ENCODE measurements at places on chromosomes 16 and 17. TPM values are rescaled to one million over a fixed set of nuclear protein-coding genes. Genes with fewer than 3 reads are reported as not detected.
A peak's percentile ranks its signal among the peaks of the same experiment; 100 is the strongest.

The LLGL2 gene
- 44.1 TPM for total RNA-seq

The TAF1C gene
- total RNA-seq = 90.6 TPM

The KRTAP3-1 gene
- not detected for total RNA-seq

The FA2H gene
- total RNA-seq = 1.8 TPM

The GDPD3 gene
- total RNA-seq = 26.7 TPM

The CDRT15 gene
- not detected for total RNA-seq

The CDH8 gene
- total RNA-seq = not detected

The PITPNC1 gene
- total RNA-seq = 47.9 TPM

The OR1D2 gene
- total RNA-seq = not detected

The DNAAF8 gene
- total RNA-seq = not detected

DNA sequence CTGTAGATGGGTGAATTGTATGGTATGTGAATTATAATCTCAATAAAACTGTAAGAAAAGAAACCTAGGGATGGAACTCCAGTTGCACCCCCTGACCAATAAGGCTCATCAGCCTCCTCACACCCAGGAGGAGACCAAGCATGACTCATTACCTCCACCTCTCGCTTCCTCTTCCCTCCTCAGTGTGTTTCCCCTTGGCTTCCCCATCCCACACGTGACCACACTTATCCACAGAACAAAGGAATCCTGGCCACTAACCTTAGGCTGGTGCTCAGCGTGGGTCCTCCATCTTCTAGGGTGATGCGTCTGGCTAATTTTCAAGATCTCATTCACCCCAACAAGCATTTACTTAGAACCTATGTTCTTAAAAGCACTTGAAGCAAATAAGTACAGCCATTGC lies 36.2 kb upstream of the MAP3K14 start:
- DNase-seq = no peak

DNA sequence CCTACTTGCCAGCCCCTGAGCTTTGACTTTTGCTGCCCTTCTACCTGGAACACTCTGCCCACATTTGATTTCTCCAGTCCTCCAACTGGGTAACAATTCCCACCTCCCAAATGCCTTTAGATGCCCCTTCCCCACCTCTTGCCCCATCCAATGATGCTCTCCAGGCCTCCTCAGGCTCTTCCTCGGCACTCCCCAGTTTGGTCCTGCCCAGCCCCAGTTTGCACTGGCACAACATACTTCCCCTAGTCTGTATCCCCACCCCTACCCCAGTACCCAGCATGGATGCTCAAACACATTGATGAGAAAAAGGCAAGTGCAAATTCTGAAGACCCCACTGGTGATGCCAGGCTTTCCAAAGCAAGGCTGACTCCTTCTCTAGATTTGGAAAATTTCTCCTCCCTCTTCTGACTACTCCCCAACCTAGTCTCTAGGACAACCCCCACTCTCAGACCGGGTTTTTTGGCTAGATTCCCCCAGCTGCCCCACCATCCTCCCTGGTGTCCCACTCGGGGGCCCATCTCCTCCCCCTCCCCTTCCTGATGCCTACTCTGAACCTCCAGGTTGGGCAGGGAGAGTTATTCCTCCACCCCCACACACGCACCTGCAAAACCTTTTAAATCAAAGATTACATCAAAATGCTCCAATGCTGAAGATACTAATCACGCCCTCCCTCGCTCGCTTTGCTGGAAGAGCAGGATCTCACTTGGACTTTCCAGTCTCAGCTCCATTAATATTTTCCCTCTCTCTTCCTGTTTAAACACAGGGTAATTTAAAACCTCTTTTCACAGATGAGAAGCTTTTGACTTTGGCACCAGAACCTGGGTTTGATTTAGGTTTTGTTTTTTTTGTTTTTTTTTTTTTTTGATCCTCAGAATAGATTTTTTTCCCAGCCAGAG lies 94.9 kb downstream of the TMEM132E start:
- no peak for DNase-seq

DNA sequence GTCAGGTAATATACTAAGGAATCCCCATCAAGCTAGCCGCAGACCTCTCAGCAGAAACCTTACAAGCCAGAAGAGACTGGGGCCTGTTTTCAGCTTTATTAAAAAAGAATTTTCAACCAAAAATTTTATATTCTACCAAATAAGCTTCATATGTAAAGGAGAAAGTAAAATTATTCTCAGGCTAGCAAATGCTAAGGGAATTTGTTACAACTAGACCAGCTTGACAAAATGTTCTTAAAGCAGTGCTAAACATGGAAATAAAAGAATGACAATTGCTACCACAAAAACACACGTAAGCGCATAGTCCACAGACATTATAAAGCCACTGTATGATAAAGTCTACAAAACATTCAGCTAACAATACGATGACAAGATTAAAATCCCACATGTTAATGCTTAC lies 449.4 kb upstream of the MON1B start:
- DNase-seq = no peak

GRCh38 chr16:85582229-85582991 lies 30.7 kb upstream of the GSE1 start:
- no peak for DNase-seq

DNA sequence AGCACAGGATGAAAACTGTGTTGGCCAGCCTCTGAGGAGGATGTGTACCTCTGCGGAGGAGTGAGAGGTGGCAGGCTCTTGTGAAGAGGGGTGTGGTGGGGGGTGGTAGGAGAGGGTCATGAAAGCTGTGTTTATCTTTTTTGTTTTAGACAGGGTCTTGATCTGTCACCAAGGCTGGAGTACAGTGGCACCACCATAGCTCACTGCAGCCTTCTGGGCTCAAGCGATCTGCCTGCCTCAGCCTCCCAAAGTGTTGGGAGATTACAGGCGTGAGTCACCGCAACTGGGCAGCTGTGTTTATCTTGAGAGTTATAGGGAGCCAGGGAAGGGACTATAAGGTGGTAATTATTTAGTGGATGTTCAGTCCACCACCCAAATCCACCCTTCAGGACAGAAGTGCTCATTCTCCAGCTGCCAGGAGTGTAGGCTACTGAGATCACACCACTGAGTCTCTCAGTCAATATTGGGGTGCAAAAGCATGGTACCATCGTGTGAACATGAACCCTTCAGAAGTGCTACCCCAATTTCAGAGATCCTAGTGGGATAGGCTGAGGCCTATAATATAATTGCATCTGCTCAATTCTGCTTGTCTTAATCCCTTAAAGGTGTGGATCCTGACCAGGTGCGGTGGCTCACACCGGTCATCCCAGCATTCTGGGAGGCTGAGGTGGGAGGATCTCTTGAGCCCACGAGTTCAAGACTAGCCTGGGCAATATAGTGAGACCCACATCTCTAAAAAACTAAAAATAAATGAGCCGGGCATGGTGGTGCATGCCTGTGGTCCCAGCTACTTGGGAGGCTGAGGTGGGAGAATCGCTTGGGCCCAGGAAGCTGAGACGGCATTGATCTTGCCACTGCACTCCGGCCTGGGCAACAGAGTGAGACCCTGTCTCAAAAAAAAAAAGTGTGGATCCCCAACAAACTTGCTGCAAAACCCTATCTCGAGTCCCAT lies 788 bp upstream of the EXOC3L1 start:
- DNase-seq = no peak

GRCh38 chr17:81115749-81116464 lies 49.4 kb upstream of the PVALEF start:
- DNase-seq = no peak

DNA sequence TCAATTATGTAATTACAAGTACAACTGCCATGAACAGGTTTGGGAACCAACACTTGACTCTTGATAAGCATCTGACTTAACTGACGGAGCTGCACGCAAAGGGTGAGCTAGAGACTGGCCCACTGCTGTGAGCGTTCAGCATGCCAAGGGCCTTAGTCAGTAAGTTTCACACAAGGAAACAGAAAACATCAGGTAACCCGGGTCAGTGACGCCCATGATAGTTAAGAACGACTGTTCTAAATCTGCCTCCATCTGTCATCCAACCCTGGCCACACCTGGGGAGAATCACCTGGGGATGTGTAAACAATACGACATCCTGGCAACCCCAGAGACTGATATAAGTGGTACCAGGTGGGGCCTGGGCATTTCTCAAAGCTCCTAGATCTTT lies 12.3 kb downstream of the SMIM5 start:
- no peak for DNase-seq

- DNase-seq = no peak
Observed at GRCh38 chr16:8866118-8866883, 2.5 kb downstream of the CARHSP1 start.

DNA sequence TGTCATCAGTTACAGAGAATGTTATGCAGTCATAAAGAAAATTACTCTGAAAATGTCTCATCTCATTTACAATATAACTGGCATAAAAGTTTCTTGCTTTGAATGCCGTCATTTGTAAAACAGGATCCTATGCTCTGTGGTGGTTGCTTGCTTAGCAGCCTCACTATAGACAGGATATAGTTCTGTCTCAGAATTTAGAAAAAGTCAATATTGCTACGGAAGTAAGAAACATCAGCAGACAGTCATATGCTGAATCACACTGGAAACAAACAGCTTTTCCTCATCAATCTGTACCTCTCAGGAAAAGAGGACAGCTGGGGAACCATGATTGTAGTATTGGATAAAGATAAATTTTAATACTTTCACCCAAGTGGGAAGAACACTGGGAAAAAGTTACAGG lies 105.5 kb downstream of the MYO1D start:
- no peak for DNase-seq

- no peak for DNase-seq
Observed at GRCh38 chr17:64185101-64185500, 55.2 kb upstream of the ERN1 start.

GRCh38 chr16:23064639-23065038 lies 84.6 kb downstream of the USP31 start:
- DNase-seq = no peak

DNA sequence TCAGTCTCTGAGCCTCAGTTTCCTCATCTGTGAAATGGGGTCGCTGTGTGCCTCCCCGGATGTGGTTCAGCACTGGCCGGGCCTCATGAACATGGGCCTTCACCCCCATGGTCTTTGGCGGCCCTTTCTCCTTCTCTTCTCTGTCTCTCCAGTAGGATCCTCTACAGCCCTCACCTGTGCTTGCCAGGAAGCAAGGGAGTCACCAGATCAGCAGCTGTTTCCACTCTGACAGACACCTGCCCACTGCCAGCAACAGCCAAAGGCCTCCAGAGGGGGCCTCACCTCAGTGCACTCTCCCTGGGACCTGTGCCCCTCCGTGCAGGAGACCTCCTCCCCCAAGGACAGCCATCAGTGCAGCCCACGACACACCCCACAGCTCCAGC lies 89.4 kb downstream of the C16orf78 start:
- peak; percentile 6 for DNase-seq

- DNase-seq = no peak
Observed at GRCh38 chr17:67376415-67376736, 705 bp upstream of the PITPNC1 start.

DNA sequence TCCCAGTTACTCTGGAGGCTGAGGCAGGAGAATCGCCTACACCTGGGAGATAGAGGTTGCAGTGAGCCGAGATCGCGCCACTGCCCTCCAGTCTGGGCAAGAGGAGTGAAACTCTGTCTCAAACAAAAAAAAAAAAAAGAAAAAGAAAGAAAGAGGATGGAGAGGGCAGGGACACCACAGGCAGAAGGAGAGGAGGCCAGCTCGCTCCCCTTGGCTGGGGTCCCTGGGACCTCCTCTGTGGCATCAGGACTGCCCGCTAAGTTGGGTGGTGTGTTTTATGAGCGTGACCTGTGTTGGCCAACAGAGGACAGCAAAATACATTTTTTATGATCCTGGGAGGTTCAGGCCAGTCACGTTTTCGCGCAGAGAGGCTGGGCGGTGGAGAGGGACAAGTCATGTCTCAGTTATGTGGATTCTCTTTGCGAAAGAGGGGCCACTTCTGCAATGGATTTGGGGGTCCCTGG lies 229.6 kb downstream of the MRTFB start:
- peak; percentile 30 for DNase-seq

DNA sequence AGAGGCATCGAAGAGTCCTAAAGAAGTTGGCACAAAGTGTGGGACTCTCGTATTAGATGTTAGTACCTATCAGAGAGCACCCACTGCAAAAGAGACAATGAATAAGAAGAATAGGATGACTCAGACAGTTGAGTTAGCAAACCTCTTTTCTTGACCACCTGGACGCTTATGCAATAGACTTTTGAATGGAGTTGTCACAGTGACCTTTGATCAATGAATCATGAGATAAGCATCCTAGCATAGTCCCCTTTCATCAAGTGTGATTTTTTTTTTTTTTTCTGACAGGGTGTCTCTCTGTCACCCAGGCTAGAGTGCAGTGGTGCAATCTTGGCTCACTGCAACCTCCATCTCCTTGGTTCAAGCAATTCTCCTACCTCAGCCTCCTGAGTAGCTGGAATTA lies 1417.9 kb upstream of the GOT2 start:
- no peak for DNase-seq

- DNase-seq = no peak
Observed at GRCh38 chr16:75288181-75288580, 36.8 kb upstream of the BCAR1 start.

DNA sequence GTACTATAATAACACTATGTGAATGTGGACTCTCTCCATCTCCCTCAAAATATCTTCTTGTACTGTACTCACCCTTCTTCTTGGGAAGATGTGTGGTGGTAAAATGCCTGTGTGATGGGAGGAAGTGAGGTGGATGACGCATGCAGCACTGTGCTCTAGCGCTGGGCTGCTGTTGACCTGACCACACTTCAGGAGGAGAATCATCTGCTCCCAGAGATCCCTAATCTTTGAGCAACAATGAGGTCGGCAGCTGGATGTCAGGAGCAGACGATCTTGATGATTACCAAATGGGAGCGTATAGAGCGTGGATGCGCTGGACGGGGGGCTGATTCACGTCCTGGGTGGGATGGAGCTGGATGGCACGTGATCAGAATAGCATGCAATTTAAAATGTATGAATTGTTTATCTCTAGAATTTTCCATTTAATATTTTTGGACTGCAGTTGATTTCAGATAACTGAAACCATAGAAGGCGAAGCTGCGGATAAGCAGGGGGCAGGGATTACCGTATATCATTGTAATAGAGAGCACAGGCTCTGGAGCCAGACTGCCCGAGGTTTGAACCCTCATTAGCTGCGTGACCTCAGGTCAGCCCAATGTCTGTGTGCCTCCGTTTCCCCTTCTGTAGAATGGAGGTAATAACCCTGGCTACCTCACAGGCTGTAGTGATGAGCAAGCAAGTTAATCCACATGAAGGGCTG lies 23.7 kb upstream of the CYLD start:
- DNase-seq = no peak

GRCh38 chr17:45077643-45078042 lies 16.5 kb downstream of the NMT1 start:
- DNase-seq = no peak

DNA sequence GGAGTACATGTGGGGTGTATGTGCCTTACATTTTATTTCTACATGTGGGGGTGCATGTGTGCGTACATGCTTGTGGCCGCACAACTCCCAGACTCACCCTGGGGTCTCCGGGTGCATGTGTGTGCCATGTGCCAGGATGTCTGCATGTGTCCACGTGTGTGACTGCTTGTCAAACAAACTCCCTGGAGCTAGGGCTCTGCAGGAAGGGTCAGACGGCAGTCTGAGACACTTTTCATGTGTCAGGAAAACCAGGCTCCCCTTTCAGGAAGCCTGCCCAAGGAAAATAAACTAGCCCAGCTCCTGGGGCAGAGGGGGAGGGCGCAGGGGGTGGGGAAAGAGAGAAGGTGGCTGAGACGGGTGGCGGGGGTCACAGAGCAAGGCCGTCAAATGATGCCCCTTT lies 44.7 kb downstream of the FZD2 start:
- DNase-seq = no peak
